ENCODE measurements at places on chromosomes 5 and 9.

- DNase-seq = no peak
These were observed 54.2 kb downstream of the FNBP1 start for GRCh38 chr9:129988607-129989361.

DNA sequence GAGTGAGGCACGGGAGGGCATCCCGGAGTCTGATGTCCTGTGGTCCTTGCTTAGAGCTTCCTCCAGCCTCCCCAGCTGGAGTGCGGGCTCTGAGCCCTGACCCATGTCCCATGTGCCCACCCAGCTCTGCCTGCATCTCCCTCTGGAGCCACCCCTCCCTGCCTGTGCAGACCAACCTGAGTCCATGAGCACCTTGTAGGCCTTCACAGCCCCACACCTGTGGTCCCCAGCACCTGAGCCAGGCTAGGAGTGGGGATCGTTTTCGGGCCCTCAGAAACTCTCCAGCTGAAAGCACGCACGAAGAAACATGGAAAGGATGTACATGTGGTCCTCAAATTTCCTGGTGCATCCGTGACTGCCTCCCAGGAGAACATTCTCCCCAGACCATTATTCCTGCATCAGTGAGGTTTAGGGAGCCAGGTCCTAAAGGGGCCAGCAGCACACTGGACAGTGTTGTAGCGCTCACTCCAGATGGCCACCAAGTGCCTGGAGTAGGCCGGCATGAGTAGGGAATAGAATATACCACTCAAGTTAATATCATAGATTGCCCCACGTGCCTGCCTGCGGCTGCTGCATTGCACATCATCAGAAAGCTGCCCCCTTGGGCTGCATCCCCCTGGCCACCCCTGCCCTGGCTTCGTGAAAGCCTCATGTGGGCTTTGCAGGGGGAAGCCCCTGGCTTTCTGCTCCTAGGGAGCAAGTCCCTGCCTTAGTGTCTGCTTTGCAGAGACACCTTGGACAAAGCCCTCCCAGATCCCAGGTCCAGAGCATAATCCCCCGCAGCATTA, 80.6 kb downstream of the WNK2 start:
- DNase-seq = no peak

DNA sequence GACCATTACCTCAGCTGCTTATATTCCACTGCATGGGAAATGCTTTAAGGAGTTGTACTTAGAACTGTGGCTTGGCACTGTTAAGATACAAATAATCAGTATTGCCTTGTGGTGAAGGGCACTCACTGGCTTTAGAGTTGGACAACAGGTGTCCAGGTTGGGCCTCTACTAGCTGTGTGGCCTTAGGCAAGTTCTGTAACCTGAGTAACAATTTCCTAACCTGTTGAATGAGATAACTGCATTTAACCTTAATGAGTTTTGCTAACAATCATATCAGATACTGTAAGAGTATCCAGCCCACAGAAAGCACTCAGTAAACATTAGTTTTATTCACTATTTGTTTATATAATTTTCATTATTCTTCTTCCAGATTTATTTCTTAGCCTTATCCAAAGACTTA, 17.2 kb upstream of the HK3 start:
- no peak for DNase-seq

DNA sequence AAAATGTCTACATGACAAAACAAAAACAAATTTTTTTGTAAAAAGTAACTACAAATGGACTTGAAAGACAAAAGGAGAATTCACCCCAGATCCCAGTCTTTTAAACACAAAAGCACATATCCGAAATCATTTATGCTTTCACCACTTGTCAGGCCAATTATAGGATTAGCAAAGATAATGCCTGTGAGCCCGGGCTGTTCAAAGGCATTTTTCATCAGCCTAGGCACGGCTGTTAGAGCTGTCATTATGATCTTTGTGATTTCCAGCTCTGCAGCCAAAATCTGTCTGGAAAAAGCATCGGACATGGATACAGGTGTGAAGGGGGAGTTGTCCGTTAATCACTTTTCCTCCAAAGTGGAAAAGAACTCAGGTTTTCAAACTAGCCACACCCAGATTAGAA, 23.6 kb upstream of the RAB14 start:
- DNase-seq = no peak

DNA sequence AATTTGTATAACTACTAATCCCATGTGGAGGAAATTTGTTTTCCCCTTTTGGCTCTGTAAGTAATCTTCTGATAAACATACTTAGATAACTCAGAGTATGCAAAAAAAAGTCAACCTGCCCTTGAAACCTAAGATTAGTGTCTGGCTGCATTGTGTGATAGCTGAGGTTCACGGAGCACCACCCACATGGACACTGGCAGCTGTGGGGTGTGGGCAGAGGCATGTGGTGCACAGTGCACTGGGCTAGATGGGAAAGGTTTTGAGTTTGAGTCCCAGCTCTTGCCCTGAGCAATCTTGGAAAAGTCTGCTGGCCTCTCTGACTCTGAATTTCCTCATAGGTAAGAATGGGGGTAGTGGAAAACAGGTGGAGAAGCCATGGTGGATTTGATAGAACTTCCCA, 75.1 kb downstream of the PLCXD3 start:
- no peak for DNase-seq

- no peak for DNase-seq
These were observed 226.3 kb downstream of the DMRT2 start for GRCh38 chr9:1276474-1276873.

GRCh38 chr9:1738511-1739100, 276.5 kb upstream of the SMARCA2 start:
- DNase-seq = no peak

DNA sequence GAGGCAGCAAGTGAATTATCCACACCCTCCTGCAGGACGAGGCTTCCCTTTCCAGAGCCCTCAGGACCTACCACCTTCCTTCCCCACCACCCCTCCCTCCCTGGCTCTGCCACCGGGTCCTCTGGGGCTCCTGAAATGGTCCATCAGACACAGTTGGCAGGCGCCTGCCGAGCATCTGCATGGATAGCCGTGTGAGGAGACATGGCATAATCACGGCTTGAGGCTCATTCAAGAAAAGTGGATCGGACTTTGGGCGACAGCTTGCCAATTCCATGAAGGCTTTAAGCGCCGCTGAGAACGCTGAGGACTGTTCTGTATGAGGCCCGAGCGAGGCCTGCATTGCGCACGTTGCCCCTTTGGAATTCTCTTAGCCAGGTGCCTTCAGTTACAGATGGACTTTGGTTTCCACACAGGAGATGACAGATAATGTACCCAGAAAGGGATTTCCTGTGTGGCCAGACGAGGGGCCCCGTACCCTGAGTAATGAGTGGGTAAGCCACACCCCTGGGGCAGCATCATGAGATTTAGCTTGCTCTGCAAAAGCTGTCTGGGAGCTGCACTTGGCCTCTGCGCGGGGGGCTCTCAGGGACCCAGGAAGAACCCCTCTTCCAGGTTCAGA, 179.8 kb downstream of the OLFM1 start:
- DNase-seq = no peak

Measured in HuH-7 (cell line).